ENCODE measurements at places on chromosomes 2 and 18. TPM values are rescaled to one million over a fixed set of nuclear protein-coding genes. Genes with fewer than 3 reads are reported as not detected.

GRCh38 chr18:68608851-68609490, 105.9 kb downstream of the TMX3 start:
- DNase-seq: no peak

- DNase-seq: no peak
Measured at GRCh38 chr18:79639072-79639829, 40.4 kb upstream of the CTDP1 start.

DNA sequence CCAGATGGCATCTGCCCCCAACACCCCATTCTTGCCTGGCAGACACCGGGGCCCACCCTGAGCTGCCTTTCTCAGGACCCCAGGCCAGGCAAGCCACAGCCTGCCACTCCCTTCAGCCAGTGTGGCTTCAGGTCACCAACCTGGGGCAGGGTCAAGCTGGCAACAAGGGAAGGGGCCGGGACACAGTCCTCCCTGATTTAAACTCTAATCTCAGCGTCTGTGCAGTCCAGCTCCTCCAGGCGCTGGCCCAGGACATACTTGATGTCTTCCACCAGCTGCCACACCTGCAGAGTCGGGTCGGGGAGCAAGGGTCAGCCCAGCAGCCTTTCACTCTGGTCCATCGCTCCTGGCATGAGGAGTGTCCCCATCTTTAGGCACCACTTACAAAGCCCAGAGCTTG, 29.0 kb upstream of the ALPP start:
- DNase-seq: no peak

KCNK3 gene
- total RNA-seq: not detected

CTLA4 gene
- total RNA-seq: not detected
